LNCaP clone FGC (cell line): ENCODE measurements at places on chromosomes 6 and 20.
A peak's percentile ranks its signal among the peaks of the same experiment; 100 is the strongest.

- no peak for DNase-seq
Observed at GRCh38 chr6:5411414-5411813, 150.1 kb downstream of the FARS2 start.

DNA sequence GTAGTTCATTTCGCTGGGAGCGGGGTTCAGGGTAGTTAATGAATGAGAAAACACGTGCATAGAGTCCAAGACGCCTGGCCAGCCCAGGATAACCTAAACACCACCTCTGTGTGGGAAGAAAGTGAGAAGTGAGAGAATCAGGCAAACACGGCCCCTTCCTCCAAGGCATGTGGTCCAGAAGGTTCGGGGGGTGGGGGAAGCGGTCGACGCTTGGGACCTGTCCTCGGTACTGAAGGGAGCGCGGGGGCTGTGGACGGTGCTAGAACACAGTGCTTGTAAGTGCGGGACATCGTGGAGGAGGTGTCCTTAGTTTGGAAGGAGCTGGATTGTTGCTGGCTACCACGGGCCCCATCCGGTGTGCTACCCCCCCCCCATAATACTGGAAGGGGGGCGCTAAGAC lies 1.7 kb upstream of the VSTM2L start:
- no peak for DNase-seq

DNA sequence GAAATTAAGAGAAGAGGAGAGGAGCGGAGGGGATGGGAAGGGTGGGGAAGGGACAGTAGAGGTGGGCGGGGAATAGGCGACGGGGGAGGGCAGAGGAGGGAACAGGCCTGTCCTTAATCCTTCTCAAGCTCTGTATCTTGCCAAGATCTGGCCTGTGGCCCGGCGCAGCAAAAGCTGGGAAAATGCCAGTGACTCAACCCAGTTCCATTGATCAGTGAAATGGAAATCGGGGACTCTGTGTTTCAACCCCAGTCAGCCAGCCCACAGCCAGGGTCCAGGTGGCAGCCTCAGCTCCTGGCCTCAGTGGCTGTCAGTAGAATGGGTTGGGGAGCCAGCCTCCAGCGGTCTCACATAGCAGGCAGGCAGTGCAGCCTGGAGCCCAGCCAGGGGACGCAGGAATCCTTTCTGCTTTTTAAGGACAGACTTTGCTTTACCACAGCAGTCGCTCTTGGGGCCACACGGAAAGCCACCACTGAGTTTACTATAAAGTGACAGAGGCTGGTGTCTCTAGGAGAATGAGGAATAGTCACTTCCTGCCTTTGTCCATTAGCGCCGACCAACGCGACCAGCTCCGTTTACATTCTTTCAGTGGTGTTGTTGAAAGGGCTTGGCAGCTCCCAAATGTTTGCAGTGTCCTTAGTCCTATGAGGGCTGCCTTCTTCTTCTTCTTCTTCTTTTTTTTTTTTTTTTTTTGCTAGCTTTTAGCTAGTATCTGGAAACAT lies 128.0 kb downstream of the RIN2 start:
- peak; percentile 45 for DNase-seq

- no peak for DNase-seq
Observed at GRCh38 chr6:157089258-157089657, 234.1 kb downstream of the TMEM242 start.

DNA sequence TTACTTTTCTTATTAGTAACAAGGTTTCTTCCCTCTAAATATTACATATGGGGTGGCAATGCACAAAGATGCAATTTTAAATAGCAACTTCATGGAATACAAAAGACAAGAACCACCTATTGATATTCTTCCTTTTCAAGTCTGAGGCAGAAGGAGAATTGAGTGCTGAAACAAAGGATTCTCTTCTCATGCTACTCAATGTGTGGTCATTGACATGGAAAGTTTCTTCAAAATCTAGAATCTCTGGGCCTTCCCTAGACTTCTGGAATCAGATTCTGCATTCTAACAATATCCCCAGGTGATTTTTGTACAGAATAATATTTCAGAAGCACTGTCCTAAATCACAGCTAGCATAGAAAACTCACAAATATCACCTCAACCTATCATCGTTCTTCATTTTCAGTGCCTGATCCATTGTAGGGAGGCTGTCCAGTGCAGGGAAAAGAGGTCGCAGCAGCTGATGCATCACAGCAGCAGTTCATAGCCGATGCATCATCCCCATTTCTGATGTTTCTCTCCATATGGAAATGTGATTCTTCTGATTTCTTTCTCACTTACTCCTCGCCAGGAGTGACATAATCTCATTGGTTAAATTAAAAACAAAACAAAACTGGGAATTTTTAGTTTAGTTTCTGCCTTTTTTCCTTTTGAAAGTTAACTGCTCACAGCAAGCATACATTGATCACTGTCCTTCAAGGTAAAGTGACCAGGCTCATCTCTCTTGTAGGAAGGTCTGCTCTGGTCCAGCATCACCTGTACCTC lies 139.5 kb upstream of the FAM83B start:
- DNase-seq: no peak

GRCh38 chr6:72894091-72894490 lies 272.2 kb downstream of the KCNQ5 start:
- DNase-seq: no peak
